Stimulated activated CD4-positive, alpha-beta T cell treated with anti-CD3 and anti-CD28 coated beads, TNF-alpha, amount 100 ng/mL, for 1 hour (primary cell): ENCODE measurements at places on chromosomes 7 and 10.

- no peak for DNase-seq
Measured at GRCh38 chr7:34451923-34452322, 206.1 kb upstream of the NPSR1 start.

- no peak for DNase-seq
Measured at GRCh38 chr7:118183428-118183785, 557 bp upstream of the LSM8 start.

DNA sequence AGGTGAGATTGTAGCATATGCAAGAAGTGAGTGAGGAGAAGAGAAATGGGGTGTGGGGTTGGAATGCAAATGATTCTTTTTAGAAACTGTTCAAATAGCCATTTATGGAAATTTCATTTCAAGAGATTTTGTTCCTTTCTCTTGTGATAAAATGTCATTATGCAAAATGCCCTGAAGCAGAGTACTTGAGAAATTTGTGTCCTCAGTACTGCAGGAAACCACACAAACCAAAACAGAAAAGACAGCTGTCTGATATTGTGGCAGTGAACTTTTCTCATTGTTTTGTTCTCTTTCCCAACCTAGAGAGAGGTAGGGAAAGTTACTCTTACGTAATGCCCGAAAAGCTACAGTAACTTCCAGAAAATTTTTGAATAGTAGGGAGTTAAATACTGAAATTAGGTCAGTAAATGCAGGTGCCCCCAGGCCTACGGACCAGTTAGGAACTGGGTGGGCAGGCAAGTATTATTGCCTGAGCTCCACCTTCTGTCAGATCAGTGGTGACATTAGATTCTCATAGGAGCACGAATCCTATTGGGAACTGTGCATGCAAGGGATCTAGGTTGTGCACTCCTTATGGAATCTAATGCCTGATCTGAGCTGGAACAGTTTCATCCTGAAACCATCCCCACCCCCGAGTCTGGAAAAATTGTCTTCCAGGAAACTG lies 34.0 kb downstream of the DLD start:
- DNase-seq = no peak

DNA sequence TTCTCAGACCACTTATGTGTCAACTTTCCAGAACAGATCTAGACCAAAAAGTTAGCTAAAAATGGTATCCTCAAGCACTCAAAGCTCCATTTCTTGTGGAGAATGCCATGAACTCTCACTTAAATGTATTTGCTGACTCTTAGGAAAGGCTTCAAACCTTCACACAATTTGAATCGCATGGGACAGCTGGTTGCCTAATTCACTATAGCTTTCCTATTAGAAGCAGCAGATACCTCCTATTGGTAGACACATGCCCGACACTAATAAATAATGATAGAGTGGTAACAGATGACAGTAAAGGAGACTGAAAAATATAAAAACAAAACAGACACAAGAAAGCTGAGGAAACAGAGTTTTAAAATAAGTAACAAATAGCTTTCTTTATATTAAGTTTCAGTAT lies 818.5 kb downstream of the XPNPEP1 start:
- no peak for DNase-seq

GRCh38 chr7:84939888-84940287 lies 247.0 kb downstream of the SEMA3D start:
- DNase-seq = no peak

GRCh38 chr7:726854-727103 lies 280 bp downstream of the DNAAF5 start:
- DNase-seq = no peak
